Cerebellar nuclear complex (tissue), 1 donor: ENCODE measurements at places on chromosomes 1 and 21.

DNA sequence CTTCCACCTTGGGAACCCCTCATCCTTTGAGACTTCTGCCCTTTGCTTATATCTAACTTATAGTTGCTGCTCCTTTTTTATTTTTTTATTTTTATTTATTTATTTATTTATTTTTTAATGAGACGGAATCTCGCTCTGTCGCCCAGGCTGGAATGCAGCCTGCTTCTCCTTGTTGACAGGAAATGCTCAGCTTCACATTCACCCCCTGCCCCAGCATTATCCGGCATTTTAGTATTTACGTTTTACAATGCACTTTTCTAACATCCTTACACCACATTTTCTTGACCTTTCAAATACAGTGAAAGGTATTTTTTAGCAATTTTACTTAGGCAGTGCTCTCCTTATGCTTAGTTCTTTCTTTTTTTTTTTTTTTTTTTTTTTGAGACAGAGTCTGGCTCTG is 14.9 kb downstream of the CXADR start:
- DNase-seq, result no peak

DNA sequence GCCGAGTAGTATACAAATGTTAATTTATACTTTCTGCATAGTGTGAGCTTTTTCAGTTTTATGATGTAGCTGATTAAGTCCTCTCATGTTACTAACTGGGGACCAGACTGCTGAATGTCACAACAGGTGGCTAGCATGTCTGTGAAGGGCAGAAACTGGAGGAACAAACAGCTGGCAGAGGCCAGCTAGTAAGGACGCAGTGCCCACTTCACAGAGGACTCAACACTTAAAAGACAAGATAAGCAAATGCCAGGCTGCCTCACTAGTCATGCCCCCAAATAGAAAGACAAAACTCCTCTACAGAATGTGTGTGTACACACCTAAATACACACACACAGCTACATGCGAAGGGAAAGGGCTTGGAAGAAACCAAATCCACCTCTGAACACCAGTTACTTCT is 73.8 kb upstream of the ZNF678 start:
- no peak for DNase-seq

DNA sequence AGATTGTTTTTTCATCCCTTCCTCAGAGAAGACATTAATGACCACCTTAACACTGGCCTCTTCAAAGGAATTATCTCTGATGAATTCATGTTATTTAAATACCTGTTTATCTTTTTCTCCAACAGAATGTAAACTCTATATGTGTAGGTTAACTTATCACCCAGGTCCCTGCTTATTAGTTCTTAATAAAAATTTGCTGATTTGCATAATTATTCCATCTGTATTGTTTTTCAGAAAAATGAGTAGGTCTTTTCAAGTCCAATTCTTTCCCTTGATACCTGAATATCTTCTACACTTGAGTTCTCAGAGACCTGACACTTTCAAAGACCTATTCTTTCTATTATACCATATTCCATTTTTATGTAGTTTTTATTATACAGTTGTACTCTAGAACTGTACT is 886.7 kb upstream of the TMPRSS15 start:
- DNase-seq, result no peak

DNA sequence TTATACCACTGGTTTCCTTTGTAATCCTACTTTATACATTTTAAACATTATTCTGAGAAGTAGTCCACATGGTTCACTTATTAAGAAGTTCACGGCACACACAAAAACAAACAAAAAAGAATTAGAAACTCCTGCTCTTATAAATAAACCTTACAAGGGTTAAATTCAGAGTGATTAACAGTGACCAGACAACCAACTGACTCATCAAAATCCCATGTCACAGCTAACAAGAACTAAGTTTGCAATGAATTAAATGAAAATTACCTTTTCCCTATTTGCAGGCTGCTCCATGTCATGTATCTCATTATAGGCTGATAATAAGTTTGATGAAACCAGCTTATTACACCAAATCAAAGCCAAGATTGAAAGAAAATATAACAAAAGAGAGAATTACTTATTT is 77.5 kb downstream of the PUM1 start:
- DNase-seq, result no peak

DNA sequence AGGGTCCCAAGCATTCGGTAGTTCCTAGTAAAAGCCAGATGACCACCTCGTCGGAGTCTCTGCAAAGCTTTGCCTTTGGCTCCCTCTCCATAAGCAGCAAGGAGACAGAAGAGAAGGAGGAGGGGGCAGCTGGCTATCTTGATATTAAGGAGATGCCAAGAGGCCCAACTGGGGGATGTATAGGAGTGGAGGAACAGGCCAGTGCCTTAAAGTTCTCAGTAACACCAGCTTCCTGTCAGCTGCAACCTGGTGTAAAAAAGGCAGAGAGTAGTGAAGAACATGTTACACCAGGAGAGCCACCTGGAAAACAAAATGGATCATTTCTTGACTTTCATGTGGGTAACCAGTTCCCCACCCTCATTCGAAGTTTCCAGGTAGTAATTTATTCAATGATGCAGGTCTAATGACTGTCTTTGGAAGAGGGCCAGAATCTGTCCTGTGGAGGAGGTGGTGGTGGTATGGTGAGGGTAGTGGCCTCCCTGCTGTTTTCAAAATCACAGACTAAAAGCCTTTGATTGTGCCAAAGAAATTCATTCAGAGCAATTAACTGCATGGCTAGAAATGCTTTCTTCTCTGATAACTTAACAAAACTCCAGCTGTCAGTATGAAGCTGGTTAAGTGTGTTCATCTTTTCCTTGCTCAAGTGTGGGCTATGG is 27.3 kb downstream of the TMEM200B start:
- DNase-seq, result no peak

- no peak for DNase-seq
Observed at GRCh38 chr21:14989359-14989758, 75.4 kb downstream of the NRIP1 start.

- DNase-seq, result no peak
Observed at GRCh38 chr1:34631126-34631525, 123.7 kb upstream of the GJB5 start.

GRCh38 chr1:203682473-203683383 is 56.1 kb downstream of the ATP2B4 start:
- DNase-seq, result no peak

DNA sequence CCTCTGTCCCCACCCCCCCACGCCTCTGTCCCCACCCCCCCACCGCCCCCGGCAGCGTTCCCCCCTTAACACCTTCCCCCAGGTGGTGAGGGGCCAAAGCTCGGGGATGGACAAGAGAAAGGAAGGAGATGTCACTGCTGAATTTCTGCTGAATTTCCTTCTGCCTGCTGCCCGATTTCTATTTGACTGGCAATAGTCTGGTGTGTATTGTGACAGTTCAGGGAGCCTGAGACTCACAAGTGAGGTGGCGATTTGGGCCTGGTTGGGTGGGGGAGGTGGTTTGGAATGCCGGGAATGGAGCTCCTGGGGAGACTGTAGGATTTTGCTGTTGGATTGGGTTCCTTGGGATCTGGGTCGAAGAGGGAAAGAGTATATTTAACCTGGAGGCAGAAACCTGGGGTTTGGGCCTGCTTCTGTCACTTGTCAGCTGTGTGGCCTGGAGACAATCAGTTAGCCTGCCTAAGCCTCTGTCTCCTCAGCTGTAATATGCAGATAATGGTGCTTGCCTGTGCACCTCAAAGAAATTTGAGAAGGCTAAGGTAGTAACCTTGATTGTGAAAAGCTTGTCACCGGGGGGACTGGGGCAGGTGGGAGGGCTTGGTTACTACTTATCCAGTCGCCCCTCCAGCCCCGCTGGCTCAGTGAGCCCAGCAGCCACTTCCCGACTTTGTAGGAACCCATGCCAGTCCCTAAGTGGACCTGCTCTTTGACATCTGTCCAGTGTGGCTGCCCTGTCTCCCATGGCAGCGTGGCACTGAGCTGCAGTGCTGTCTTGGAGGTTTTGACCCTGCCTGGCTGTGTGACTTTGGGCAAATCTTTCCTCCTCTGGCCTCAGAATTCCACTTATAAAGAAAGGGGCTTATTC is 7.7 kb upstream of the LMNA start:
- DNase-seq, result no peak

DNA sequence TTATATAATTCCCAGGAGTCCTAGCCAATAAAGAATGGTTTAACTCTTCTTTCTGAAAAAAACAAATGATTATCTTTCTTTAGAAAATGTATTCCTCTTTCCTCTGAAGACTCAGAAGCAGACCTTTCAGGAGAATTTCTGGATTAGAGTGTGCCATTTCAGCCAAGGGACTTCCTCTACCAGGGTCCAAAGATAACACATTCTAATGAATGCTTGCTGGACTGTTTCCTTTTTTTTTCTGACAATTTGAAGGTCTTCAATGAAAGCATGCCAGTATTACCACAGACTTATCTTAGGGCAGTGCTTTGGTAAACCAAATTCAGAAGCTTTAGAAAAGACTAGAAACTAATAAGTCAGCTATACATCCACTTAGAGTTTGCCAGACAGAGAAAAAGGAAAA is 80.5 kb downstream of the RERE start:
- DNase-seq, result no peak

GRCh38 chr1:9942399-9942938 is 722 bp downstream of the LZIC start:
- DNase-seq, result no peak

GRCh38 chr1:234734412-234734835 is 124.4 kb upstream of the IRF2BP2 start:
- no peak for DNase-seq

- no peak for DNase-seq
Observed at GRCh38 chr1:924656-925560, 1.2 kb downstream of the SAMD11 start.

GRCh38 chr1:198238121-198238520 is 81.3 kb downstream of the NEK7 start:
- no peak for DNase-seq

DNA sequence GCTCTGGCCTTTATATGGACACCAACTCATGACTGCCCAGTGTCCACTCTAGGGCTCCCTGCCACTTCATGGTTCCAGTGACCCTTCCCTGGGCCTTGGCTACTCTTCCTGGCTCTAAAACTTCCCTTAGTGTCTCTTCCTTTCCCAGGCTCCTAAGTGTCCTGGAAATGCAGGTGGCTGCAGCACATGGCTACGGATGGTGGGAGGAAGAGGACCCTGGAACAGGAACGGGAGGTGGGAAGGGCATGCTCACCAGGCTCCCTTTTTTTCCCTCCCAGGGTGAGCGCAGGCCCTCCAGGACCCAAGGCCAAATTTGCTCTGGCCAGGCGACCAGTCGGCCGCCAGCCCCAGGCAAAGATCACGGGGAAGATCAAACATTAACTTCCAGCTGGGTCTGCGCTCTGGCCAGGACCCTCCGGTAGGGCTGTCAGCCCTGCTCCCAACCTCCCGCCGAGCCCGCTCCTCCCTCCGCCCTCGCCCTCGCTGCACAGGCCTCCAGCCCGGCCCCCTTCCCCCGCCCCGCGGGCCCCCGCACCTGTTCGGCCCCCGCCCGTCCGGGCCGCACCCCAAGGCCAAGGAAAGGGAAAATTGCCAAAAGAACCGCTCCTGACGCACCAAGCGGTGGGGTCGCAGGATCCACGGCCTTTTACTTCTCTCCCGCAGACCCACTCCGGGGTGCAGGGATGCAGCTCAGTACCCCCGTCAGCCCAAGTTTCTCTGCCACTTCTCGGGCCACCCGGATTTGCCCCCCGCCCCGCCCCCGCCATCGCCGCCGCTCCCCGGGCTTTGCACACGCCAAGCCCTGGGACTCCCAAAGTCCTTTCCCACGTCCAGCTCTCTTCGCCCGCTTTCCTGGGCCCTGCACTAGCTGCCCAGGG is 894 bp downstream of the TCEA3 start:
- DNase-seq, result no peak

- DNase-seq, result no peak
Observed at GRCh38 chr1:41387667-41388091, 26.4 kb downstream of the FOXO6 start.

- no peak for DNase-seq
Observed at GRCh38 chr1:160621633-160622413, 25.0 kb downstream of the SLAMF1 start.

DNA sequence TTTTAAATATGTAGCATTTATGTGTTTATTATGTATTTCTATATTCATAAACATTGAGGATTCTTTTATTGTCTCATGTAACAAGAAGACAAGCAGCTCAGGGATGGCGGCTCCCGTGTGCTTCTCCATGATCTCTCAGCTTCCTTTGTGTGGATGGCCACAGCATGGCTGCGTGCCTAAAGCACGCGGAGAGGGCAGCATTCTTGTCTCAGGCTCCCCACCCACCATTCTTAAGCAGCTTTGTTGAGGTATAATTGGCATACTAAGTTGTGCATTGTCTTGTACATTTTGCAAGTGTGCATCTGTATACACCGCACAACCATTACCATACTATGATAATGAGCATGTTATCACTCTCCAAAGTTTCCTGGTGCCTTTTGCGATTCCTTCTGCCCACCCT is 81.6 kb downstream of the CAMTA1 start:
- no peak for DNase-seq

DNA sequence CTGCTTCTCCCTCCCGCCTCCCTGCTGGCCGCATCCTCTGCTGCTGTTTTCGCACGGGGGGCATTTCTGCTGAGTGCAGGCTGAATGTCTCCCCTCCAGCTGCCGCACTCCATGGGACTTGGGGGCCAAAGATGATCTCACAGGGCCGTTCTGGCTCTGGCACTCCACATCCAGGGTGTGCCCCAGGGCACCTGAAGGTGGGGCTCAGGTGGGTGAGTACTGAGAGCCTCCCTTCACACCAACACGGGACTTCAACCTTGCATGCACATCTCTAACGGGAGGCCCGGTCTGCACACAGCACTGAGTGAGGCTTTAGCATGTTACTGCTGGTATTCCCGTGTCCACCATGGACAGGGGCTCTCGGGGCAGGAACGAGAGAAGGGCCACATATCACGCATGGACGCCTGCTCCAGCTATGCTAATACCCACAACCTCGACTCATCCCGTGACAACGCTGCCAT is 88.9 kb downstream of the DMRTB1 start:
- DNase-seq, result no peak

- no peak for DNase-seq
Observed at GRCh38 chr1:154791292-154792166, 78.6 kb downstream of the KCNN3 start.

DNA sequence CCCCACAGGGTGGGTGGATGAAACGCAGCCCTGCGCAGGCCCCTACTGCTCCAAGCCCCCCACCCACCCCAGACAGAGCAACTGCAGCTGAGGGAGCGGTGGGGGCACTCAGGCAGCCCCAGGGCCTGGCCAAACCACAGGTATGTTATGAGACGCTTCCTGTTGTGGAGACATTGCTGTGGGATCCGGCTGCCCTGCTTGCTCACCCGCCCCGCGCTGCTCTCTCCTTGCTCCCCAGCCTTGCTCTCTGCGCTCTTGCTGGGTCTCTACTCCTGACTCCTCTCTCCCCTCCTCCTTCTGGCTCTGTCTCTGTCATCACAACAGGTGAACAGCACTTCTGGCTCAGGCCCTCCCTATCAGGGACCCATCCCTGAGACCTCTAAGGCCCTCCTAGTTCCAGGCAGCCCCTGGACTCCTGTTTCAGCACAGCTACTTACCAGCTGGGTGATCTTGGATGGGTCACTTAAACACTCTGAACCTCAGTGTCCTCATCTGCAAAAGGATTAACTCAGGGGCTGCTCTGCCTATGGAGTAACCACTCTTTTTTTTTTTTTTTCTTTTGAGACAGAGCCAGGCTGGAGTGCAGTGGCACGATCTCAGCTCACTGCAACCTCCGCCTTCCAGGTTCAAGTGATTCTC is 15.9 kb downstream of the COL8A2 start:
- no peak for DNase-seq

GRCh38 chr1:245863566-245864184 is 643.4 kb downstream of the SMYD3 start:
- DNase-seq, result no peak

- no peak for DNase-seq
Observed at GRCh38 chr1:208868554-208868953, 624.4 kb upstream of the PLXNA2 start.

- DNase-seq, result no peak
Observed at GRCh38 chr1:221805121-221805520, 63.2 kb upstream of the DUSP10 start.
